ENCODE measurements at places on chromosomes 2 and 18. TPM values are rescaled to one million over a fixed set of nuclear protein-coding genes. Genes with fewer than 3 reads are reported as not detected.
A peak's percentile ranks its signal among the peaks of the same experiment; 100 is the strongest.

DNA sequence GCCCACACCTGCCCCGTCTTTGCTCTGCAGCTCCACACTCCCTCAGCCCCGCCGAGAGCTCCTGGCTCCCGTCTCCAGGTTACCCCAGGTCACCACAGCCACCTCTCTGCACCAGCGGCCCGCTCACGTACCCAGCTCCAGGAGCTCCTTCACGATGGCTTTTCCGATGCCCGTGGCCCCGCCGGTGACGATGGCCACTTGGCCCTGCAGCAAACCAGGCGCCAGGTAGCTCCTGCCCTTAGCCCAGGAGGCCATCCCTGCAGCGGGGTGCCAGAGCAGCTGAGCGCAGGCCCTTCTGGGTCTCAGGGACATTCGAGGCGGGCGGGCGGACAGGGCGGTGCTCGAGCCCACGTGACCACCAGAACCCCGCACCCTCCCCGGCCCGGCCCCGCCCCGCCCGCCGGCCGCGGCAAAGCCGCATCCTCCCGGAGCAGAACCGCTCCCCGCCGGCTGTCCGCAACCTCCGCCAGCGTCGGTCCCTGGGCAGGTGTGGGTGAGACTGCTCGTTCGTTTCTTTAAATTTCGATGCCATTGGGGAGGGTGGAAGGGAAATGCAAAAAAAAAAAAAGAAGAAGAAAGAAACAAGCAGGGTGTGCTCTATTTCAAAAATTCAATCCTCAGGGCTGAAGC is at the start of the genes PECR and TMEM169:
PECR (minus strand) TSS at position 323 of the 630 bp plus-strand sequence; CDS start at position 255, 68 bp downstream.
TMEM169 (plus strand) TSS at position 433 of the 630 bp plus-strand sequence. CDS start 14,045 bp downstream, outside the sequence.
- peak; percentile 89 for DNase-seq

DNA sequence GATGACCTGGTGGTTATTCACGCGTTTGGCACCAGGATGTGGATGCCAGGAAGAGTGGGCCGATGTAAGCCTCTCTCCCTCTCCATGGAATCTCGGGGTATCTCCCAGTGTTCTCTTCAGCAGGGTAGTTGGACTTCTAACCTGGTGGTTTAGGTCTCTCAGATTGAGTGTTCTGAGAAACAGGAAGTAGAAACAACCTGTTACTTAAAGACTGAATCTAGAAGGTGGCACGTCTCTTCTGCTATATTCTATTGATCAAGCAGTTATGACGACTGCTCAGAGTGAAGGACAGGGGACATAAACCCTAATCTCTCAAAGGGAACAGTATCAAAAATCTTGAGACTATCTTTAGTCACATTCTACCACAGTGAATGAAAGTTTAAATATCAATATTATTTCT is 918.7 kb upstream of the PIK3C3 start:
- no peak for DNase-seq

GRCh38 chr2:151851761-151852160 is 23.5 kb upstream of the ARL5A start:
- no peak for DNase-seq

GRCh38 chr2:2075875-2076529 is 255.1 kb downstream of the MYT1L start:
- DNase-seq: no peak

DNA sequence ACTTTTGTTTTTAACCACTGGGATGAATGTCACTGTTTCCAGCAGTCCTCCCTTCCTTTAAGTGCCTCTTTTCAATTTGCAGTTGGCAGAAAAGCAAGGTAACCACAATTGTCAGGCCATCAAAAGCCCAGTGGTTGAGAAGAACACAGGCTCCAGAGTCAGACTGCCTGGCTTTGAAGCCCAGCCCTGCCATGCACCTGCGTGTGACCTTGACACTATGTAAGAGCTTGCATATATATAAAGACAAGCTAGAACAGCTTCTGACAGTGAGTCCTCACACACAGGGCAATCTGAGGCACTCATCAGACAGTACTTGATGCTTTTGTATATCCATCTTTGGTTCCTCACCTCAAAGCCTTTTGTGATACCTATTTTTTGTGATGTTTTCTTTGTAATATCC is 11.0 kb downstream of the CCBE1 start:
- no peak for DNase-seq

- no peak for DNase-seq
Measured at GRCh38 chr18:27808683-27809082, 368.2 kb downstream of the CDH2 start.

- DNase-seq: no peak
Measured at GRCh38 chr2:124437811-124438210, 412.7 kb downstream of the CNTNAP5 start.

- DNase-seq: no peak
Measured at GRCh38 chr2:45265336-45265735, 256.1 kb upstream of the SIX2 start.

DNA sequence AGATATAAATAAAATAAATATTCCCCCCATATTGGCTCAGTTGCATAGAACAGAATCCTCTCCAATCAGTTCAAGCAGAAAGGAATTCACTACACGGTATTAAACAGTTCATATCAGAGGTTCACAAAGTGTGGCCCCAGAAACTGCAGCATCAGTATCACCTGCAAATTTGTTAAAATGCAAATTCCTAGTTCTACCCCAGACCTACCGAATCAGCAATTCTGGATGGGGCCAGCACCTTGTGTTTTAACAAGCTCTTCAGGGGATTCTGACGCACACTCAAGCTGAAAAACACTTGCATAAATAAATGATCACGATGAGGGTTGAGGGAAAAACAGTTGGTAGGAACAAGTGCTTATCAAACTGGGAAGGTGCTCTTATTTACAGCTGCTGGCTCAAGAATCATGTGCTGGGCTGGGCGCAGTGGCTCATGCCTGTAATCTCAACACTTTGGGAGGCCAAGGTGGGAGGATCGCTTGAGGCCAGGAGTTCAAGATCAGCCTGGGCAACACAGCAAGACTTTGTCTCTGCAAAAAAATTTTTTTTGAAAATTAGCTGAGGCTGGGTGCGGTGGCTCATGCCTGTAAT is 6.4 kb downstream of the GTF3C2 start:
- DNase-seq: no peak

DNA sequence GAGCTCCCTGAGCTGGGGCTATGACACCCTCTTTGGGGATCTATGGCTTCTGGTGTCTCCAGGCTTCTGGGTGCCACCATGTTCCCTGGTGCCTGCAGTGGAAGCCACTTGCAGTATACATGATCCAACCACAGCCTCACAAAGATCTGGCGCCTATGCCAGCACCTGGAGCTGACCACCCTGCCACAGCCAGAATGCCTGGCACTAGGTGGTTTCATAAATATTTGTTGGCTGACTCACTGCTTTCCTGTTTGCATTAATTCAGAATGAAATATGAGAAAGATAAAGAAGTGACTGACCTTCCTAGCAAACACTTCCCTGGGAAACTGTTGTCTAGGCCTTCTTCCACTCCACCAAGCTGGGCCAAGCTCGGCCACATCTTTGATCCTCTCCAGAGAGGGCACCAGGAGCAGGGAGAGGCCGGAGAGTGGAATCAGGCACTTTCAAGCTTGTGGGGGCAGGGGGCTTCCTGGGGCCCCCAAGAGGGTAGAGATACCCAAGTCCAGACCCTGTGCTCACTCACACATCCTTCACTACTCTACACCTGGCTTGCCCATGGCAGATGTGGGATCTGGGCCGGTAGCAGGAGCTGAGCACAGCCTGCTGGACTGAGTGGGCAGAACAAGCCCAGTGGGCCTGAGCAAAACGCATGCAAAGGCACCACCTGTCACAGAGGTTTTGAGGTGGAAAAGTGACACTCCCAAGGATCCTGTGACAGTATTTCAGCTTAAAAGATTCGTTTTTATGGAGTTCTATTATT is 565.7 kb downstream of the SLC4A3 start:
- no peak for DNase-seq

DNA sequence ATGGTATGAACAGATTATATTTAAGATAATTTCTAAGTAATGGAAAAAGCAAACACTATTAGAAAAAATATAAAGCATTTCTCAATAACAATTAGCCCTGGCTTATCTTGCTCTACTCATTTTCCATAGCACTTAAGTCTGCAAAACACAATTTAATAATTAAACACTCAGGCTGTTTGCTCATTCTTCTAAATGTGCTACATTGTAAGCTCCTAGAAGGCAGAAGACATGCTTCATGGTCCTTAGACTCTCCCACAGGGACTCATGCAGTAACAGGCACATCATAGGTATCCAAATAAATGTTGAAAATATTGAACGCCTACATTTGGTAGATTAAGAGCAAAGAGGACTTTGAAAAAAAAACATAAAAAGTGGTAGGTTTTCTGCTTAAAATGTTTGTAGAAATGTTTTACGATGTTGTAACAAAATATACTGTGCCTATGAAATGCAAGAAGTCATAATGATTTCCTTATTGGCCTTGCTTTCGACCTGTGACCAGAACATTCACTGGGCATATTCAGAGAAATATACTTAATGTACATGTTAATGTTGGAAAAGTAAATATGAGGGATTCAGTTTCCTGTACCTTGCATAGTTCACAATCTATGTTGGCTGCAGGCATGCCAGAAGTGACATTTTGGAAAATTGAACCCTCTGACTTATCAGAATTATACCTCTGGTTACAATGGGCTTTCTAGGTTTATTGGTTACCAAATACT is 27.2 kb downstream of the G6PC2 start:
- DNase-seq: no peak

- DNase-seq: no peak
Measured at GRCh38 chr2:206974551-206974950, 35.2 kb downstream of the CPO start.

DNA sequence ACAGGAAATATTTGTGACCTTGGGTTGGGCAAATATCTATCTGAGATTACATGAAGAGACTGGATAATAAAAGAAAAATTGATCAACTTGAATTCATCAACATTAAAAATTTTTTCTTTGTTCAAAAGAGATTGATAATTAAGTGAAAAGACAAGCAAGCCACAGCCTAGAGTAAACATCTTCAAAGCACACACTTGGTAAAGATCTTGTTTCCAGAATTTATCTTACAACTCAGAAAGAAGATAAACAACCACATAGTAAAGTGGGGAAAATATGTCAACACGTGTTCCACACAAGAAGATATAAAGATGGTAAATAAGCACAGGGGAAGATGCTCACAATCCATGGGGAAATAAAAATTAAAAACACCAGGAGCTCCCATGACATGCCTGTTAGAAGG is 195.9 kb downstream of the SOX11 start:
- no peak for DNase-seq

DNA sequence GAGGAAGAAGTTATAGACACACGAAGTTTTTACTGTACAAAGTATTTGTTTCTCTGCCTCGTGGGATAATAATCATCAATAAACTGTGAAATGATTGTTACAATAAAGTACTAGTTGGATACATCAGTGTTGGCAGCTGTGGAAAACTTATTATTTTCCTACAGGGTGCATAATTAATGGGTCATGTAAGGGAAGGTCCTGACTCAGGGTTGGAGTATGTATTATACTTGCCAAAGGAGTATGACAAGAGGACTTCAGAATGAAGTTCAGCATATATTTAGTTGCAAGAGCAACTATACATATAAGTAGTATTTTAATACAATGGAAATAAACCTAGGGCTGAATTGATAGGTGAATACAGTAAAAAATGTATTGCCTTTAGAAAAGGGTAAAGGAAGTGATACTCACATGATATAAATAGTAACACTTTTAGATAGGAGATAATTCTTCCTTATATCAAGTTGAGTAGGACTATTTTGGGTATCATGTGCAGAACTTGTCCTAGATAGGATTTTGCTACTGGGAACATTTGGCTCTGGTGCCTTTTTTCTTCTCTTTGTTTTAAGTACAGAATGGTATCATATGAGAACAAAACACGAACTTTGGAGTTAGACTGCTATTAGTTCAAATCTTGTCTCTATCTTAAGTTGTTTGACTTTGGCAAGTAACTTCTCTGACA is 79.1 kb downstream of the PLCL1 start:
- no peak for DNase-seq

DNA sequence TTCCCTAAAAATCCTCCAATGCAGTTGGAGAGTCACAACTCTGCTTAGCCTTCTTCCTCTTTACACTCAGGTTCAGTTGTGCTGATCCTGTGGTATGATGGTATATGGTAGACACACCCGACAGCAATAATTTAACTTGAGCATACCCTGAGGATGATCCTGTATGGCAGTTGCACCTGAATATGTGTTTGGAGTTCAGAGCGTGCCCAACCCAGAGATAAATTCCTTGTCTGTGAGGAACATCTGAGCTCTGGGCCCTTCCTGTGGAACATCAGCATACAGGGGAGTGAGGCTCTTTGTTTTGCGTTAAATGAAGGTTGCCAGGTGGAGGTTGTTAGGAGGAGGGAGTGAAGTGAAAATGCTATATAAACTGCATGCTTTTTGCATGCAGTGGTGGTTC is 187.7 kb downstream of the MYO3B start:
- DNase-seq: no peak

GRCh38 chr2:204012072-204012653 is 75.6 kb downstream of the ICOS start:
- DNase-seq: no peak

DNA sequence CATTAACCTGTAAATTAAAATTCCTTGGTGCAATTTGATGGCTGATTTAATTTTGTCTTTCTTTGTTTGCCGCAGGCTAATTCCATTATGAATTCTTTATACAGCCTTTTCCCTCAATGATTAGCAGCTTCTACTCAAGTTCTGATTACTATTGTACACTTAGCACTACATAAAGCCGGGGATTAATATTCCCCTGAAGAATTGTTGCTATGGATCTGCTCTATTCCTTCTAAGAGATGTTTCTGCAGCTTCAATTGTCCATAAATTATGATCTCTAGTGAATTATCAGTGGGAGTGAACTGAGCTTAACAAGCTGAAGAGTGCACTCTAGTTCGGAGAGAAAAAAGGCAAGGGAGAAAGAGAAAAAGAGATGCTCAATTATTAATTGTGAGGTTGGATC is 433.7 kb upstream of the SPRED2 start:
- DNase-seq: no peak

DNA sequence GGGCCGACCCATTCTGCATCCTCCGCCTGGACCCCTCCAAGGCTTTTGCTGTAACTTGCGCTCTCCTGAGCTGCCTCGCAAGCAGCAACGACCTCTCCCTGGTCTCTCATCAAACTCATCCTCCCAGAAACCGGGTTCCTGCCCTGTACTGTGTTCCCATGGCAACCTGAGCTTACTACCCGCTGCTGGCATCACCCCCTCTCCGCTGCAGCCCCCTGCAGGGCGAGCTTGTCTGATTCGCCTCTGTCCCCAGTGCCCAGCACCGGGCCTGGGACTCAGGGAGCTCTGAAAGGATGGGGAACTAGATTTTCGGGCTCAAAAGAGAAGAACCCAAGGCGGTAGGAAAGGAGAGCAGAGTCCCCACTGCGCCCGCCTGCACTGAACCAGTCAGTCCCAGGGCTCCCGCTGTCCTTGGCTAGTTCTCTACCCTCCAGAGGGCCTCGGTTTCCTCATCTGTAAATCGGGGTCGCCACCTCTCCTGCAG is 463 bp downstream of the HS1BP3 start:
- DNase-seq: peak; percentile 39

The GPBAR1 gene
- total RNA-seq: 1.8 TPM

The SCN9A gene
- total RNA-seq: 14.4 TPM

The FAM124B gene
- 0.53 TPM for total RNA-seq

The NPPC gene
- total RNA-seq: not detected

The BOD1L2 gene
- not detected for total RNA-seq

The DPYSL5 gene
- total RNA-seq: 0.11 TPM

The EGR4 gene
- total RNA-seq: not detected

The B3GNT7 gene
- total RNA-seq: 461 TPM

The RPRM gene
- 0.98 TPM for total RNA-seq

The ARHGAP28 gene
- total RNA-seq: 2.1 TPM
